Left kidney (tissue), 8 donors: ENCODE measurements at places on chromosomes 5 and 9.

GRCh38 chr9:91782708-91783214 is 167.3 kb downstream of the ROR2 start:
- no peak for DNase-seq

DNA sequence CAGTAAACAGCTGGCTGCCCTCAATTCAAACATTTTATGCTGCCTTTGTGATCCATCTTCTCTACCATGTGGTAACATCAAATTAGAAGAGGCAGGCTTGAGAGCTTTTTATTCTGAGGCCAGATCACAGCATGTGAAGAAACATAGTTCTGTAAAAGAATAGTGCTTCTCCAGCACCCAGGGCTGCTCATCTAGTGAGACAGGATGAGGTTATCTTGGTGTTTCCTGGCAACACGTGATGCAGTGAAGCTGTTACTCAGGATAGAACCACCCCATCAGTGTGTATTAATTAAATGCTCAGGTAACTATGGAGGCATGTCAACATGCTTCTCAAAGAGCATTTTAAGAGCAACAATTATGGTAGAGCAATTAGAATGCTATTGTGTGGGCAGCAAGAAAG is 400.5 kb upstream of the ACO1 start:
- DNase-seq, result peak; percentile 3

DNA sequence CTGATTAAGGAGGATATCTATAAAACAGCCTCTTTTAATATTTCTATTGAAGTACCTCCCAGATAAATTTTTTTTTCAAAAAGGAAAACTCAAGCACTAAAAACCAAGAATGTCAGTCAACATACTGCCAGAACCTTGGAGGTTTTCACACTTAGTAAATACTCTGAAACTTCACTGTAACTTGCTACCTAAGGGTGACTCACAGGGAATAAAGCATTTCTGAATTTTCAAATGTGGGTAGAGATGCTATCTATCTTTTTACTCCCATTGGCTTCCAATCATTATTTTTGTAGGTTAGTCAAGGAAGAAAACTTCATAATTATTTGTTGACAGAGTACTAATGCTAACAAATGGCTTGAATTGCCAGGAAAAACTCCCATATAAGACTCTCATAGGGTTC is 46.1 kb downstream of the SLC25A46 start:
- DNase-seq, result no peak

DNA sequence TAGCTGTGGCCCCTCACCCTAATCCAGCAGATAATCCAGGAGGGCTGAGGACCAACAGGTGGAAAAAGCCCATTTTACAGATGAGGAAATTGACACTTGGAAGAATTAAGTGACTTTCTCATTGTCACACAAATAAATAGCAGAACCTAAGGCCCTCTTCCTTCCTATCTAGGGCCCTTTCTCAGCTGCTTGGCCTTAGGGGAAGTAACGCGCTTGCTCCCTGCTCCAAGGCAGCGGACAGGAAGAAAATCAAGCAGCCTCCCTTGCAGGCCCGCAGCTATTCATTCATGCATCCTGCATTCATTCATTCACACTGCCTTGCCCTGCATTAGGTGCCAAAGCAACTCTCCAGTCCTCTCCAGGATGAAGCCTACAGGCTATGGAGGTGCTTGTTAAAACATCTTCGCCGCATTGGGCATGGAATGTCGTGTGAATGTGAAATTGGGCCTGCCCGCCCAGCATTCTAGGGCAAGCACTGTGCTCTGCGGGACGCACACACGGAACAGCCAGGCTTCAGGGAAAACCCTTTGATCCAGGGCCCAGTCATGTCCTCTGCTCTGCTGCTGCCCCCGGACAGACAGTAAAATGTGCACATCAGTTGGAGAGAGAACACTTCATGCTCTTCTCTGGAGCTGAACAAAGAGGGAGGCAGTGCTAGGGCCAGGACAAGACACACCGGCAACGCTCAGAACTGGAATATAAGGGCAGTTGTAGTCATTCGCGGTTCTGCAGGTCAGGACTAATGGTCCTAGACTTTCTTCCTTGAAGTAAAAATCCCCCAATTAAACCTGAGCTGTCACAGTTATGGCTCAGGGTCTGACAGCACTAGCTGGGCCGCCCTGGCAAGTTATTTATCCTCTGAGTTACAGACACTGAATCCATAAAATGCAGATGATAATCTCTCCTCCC is 166.0 kb downstream of the COL23A1 start:
- DNase-seq, result no peak

- no peak for DNase-seq
Measured at GRCh38 chr5:1779782-1780613, 19.6 kb downstream of the MRPL36 start.

GRCh38 chr5:102596951-102597350 is 98.2 kb upstream of the SLCO6A1 start:
- no peak for DNase-seq

DNA sequence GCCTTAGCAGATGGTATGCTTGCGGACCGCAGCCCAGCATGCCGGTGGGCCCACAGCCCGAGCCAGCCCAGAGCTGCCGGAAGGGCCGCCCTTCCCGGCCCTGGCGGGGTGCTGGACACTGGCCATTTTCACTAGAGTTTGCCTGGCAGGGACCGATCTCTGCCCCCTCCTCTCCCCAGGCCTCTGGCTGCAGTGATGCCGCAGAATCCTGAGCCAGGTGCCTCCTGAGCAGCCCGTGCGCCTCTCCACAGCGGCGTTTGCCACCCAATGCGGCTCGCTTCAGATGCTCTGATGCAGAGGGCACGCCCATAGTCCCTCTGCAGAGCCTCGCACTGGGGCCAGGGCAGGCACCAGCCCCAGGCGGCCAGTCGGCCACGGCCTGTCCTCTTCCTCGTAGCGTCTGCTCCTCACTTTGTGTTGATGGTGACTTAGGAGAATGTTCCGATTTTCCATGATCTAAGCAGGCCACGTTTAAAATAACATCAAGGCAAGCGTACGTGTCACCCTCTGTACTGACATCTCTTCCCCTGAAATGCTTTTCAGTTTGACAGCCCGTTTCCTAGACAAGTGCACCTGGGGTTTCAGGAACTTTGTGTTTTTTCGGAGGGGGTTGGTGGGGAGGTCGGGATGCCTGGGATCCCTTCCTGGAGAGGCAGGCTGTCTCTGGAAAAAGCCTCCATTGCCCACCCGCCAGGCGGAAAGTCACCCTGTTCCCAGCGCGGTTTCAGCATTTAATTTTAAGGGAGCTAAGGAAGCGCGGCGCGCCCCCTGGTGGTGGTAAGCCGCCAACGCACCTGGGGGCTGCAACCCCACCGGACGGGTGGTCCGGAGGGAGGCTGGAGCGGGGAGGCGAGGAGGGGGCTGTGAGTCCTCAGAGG is 29.8 kb upstream of the HMCN2 start:
- peak; percentile 76 for DNase-seq

- no peak for DNase-seq
Measured at GRCh38 chr9:91144769-91145168, 216.9 kb downstream of the AUH start.

- no peak for DNase-seq
Measured at GRCh38 chr9:35114840-35115628, 628 bp downstream of the ATOSB start.

DNA sequence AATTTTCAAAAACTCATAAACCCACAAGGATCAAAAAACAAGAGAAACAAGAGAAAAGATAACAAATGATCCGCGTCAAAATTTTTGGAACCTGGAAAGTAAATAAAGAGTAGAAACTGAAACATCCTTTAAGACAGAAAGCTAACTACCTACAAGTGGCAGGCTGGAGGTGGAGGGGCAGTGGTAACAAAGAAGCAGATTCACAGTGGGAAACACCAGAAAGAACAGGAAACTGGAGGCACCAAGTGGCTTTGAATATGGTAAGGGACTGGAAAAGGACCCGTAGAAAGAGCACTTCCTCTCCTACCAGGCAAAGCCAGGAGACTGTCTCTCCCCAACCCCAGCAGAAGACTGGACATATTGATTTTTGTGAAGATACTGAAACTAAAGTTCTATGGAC is 100.6 kb upstream of the TARS1 start:
- DNase-seq, result no peak

GRCh38 chr9:68751556-68751955 is 46.5 kb downstream of the PIP5K1B start:
- no peak for DNase-seq

- DNase-seq, result no peak
Measured at GRCh38 chr9:137798901-137799629, 78.5 kb upstream of the CACNA1B start.

DNA sequence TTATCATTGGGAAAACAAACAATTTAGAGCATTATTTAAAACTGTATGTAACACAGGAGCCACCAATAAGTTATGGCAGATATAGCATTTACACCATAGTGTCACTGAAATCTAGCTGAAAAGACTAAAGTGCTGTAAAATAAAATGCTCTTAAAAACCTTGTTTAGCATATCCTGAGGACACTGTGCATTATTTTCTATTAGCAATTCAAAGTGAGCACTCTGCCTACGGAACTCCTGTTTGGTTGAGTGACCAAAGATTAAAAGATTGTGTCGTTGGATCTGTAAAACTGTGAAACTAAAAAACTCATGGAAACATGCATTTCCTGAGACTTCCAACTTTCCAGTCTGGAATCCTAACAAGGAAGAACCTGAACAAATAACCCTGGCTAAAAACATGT is 95.9 kb upstream of the C6 start:
- DNase-seq, result no peak

- DNase-seq, result no peak
Measured at GRCh38 chr9:130332384-130332926, 66.9 kb downstream of the HMCN2 start.

GRCh38 chr9:129402371-129402739 is 218.5 kb downstream of the C9orf50 start:
- no peak for DNase-seq

GRCh38 chr5:19902316-19902934 is 85.6 kb downstream of the CDH18 start:
- no peak for DNase-seq

DNA sequence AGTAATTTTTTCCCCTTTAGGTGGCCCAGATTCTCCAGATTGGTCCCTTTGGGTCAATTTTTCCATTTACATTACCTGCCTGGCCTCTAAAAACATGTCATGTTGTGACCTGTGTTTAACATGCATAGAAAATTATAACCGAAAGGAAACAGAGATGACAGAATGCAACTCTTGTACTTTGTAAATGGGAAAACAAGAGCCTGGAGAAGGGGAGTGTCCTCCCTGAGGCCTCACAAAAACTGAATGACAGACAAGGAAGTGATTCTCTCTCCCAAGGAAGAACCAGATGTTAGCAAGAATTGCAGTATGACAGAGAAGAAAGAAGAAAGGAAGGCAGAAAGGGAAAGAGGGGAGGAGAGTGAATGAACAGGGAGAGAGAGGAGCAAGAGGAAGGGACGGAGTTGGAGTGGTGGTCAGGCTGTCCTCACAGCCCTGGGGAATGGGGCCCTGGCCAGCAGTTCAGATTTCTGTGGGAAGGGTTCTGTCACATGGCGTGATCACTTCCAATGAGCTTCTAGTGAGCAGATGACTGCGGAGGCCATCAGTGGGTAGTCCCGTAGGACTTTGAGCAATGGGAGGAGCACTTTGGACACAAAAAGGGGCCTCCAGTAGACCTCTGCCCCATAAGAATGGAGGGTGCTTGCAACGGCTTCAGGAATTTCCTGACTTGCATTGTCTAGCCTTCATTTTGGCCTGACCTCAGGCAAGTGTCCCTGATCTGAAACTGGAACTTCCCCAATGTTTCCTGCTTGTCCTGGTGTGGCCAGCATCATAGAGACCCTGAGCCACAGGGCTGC is 31.6 kb downstream of the ABLIM3 start:
- DNase-seq, result no peak

DNA sequence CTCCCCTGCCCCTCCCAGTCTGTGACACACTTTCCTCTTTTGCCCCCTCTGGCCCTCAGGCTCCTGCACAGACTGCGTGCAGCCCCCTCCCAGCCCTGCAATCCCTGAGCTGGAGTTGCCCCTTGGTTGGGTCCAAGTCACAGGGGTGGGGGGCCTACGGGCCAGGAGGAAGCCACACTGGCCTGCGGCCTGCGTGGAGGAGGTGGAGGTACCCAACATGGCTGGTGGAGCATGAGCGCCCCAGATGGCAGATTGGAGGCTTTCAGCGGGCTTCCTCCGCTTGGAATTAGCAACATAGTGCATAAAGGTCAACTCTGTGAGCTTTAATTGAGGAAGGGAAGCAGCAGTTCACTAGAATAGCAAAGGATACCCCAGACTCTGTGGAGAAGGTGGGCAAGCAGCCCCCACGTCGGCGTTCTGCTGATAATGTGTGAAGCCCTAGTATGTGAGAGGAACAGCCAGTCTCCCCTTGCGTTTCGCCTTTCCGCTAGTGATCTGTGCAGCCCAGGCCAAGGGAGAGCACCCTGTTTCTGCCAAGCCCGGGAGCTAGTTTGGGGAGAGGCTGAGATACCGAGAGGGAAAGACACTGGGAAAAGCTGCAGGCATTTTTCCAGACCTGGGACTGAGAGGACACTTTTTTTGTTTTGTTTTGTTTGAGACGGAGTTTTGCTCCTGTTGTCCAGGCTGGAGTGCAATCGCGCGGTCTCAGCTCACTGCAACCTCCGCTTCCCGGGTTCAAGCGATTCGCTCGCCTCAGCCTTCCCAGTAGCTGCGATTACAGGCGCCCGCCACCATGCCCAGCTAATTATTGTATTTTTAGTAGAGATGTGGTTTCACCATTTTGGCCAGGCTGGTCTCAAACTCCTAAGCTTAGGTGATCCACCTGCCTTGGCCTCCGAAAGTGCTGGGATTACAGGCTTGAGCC is 35.3 kb upstream of the MACIR start:
- no peak for DNase-seq

GRCh38 chr9:130302785-130303612 is 37.4 kb downstream of the HMCN2 start:
- DNase-seq, result no peak

GRCh38 chr9:69466151-69466550 is 141.1 kb downstream of the ENTREP1 start:
- DNase-seq, result no peak

DNA sequence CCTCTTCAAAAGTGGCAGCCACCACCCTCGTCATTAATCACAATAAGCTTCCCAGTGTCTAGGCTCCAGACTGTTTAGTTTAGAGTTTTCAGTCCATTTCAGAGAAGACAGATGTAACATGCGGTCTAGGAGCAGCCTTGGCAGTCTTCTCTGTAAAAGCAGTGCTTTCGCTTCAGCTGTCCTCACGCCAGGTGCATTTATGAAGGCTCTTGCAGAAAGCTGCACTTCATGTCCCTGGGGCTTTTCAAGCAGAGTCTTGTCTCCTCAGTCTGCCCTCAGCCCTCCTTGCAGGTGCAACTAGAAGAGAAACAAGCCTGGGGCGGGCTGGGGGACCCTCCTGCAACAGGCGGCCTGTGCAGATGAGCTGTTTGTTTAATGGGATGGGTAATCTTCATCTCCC is 281.9 kb downstream of the DRD1 start:
- no peak for DNase-seq

- DNase-seq, result no peak
Measured at GRCh38 chr5:158917731-158918130, 182.0 kb downstream of the EBF1 start.
